PC-3 (cell line): ENCODE measurements at places on chromosomes 1 and 21. TPM values are rescaled to one million over a fixed set of nuclear protein-coding genes. Genes with fewer than 3 reads are reported as not detected.
A peak's percentile ranks its signal among the peaks of the same experiment; 100 is the strongest.

- peak; percentile 63 for DNase-seq
Measured at GRCh38 chr1:190658907-190659306, 181.2 kb upstream of the BRINP3 start.

GRCh38 chr1:64687725-64688327 is 57.0 kb upstream of the RAVER2 start:
- DNase-seq, result peak; percentile 56

- DNase-seq, result no peak
Measured at GRCh38 chr1:33258788-33259274, 2.5 kb downstream of the ZNF362 start.

DNA sequence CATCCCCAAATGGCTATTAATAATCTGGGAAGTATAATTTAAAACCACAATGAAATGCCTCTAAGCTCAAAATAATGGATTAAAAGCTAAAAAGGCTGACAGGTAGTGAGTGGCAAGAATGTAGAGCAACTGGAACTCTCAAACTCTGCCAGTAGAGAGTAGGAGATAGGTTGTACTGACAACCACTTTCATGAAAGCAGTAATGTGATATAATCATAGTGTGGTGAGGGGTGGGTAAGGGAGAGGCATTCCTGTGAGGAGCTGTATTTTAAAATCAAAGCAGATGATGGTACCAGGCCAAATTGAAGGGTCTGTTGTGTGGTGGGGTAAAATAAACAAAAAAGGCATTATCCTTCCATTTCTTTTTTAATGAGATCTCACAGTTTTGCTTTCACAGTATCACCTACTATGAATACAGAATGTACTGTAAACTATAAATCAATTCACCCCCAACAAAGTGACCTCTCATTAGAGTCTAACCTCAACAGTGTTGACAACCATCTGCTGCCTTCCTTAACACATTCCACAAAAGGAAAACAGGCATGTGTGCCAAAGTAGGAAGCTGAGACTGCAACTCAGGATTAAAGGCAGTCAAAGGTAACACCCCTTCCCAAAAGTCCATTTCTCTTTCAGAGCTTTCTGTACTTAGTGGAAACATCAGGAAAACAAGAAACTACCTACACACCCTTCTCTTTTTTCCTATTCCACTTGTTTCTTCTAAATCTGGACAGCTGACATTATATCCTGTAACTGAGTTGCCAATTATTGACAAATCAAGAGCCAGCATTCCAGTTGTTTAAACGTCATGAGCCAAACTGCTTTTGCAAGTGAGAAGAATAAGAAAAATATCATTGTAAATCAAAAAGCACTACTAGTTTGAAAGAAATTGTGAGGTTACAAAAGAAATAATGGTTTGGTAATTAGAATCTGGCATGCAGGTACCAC is 130.8 kb downstream of the FAF1 start:
- DNase-seq, result no peak

- DNase-seq, result no peak
Measured at GRCh38 chr1:76677416-76678405, 189.6 kb upstream of the ST6GALNAC5 start.

GRCh38 chr1:231194843-231195516 is 33.1 kb downstream of the TRIM67 start:
- DNase-seq, result peak; percentile 19

IFI44L gene
- total RNA-seq, result 4.1 and 5.5 TPM in 2 replicates

OR6N1 gene
- not detected in 2 replicates for total RNA-seq
